Hepatocyte (in vitro differentiated cells): ENCODE measurements at places on chromosomes 3 and 15.

DNA sequence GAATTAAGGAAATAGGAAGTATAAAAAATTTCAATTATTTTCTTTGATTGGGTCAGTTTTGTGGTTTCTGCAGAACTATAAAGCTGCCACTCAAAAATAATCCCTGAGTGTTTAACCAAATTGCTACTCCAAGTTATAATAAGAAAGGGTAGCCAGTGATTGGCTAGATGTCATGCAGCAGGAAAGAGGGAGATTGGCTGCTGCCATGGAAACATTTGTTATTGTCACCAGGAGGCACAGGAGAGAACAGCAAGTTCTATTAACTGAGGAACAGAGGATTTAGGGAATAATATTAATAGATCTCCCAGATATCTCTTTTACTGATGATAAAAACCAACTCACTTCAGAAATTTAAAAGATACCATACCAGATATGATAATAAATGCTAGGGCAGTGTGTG lies 42.6 kb downstream of the CLDN1 start:
- no peak for DNase-seq

- DNase-seq = no peak
These were observed 2.2 kb upstream of the BSN start for GRCh38 chr3:49552087-49552486.

- DNase-seq = no peak
These were observed 91.0 kb upstream of the CHMP2B start for GRCh38 chr3:87136066-87136596.

DNA sequence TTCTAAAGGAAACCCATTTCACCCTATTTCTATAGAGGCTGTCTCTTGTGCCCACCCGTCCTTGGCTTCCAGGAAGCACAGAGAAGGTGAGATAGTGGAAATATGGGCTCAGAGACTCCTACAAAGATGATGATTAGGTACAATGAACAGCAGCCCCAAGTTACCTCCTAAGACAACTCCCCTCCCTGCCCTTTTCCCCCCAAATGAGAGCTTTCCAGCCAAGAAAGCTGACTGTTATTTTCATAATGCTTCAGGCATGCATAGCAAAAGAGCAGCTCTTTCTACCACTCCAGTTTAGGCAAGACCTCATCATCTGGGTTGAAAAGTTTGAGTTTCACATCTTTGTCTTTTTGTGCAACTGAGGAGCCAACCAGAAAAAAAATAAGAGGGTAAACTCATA lies 248.8 kb upstream of the ADAMTS9 start:
- DNase-seq = no peak

GRCh38 chr3:63479661-63480035 lies 172.8 kb upstream of the SNTN start:
- DNase-seq = no peak

DNA sequence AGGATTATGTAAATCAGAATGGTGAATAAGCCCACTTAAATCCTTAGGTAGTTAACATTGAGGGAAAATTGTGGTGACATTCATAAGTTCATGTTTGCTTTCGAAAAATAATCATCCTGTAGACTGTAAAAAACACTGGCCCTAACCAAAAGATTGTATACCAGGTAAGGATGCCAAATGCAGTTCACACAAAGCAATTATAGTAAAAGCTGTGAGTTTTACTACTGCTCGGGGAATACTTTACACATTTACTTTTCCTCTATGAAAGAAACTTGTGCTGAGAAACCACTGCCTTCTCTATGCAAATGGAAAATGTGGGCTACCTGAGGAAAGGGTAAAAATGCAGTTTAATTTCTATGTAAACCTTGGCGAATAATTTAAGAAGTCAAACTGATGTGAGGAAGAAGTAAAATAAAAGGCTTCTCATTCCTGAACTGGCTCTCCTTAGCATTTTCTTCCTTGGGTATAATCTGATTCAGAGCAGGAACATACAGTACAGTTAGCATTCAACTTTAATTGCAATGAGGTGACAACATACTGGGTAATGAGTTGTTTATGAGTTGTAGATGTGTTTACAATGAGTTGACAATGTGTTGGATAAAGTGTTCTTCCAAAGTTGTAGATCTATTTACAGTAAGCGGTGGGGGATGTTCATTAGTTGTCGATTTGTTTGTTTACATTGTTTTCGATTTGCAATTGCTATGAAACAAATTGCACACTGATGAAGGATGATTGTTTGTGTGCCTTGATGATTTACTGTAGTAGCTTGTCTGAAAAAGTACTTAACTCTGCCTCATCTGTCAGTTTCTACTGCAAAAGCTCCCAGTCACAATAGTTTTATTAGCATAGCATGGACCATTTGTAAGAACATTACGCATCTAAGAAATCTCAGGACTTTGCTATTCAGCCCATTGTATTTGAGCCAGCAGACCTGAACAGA lies 453.0 kb upstream of the DPH6 start:
- no peak for DNase-seq

DNA sequence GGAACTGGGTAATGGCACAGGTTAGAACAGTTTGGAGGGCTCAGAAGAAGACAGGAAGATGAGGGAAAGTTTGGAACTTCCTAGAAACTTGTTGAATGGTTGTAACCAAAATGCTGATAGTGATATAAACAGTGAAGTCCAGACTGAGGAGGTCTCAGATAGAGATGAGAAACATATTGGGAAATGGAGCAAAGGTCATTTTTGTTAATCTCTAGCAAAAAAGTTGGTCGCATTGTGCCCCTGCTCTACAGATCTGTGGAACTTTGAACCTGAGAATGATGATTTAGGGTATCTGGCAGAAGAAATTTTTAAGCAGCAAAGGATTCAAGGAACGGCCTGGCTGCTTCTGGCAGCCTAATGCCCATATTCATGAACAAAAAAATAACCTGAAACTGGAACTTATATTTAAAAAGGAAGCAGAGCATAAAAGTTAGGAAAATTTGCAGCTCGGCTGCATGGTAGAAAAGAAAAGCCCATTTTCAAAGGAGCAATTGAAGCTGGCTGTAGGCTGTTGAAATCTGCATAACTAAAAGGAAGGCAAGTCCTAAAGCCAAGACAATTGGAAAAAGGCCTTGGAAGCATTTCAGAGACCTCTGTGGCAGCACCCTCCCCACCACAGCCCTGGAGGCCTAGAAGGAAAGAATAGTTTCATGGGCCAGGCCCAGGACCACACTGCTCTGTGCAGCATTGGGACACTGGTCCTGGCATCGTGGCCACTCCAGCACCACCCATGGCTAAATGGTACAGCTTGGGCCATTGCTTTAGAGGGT lies 182.6 kb upstream of the CD96 start:
- no peak for DNase-seq

GRCh38 chr3:1139071-1139470 lies 46.2 kb downstream of the CNTN6 start:
- no peak for DNase-seq

DNA sequence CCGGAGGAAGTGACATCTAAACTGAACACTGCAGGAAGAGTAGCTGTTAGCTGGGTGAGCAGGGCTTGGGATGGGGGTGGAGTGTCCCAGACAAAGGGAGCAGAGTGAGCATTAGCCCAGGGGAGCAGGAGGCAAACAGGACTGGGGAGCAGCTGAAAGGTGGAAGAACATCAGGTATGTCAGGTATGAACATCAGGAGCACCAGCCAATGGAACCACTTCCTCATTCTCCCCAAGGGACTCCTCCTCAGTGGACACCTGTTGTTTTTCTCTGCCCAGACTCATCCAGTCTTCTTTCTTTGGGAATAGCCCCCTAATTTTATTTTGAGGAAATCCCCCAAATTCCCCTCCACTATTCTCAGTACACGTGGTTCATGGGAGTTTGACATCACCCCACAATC lies 107.7 kb upstream of the RAD18 start:
- DNase-seq = no peak

DNA sequence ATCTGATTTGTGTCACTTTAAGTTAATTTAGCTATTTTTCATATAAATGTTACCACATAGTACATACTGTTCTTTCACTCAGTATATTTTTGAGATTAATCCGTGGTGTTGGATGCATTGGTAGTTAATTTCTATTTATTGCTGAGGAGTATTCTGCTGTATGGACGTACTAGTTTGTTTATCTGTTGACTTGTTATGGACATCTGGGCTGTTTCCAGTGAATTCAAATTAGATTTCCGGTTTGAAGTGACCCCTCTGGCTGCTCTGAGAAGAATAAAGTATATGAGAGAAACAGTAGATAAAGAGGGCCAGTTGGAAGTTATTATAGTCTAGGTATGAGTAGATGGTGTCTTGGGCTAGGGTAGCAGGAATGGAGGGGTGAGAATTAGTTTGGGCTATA lies 15.6 kb downstream of the KAT2B start:
- no peak for DNase-seq

- no peak for DNase-seq
These were observed 790.1 kb upstream of the CFAP20DC start for GRCh38 chr3:59839810-59840515.

DNA sequence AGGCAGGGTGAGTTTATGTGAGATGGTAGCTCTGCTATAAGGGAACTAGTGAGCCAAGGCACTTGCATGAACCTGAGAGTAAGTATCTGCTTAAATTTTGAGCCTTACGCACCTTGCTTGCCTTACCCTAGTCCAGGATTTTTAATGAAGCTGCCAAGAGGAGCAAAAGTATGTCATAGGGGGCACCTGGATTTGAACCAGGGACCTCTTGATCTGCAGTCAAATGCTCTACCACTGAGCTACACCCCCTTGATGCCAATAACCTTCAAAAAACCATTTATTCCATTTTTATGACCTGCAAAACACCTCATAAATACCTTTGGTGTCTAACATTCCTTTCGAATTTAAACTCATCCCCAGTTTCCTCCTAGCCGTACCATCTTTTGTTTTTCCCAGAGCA lies 88.3 kb upstream of the ACP3 start:
- no peak for DNase-seq

DNA sequence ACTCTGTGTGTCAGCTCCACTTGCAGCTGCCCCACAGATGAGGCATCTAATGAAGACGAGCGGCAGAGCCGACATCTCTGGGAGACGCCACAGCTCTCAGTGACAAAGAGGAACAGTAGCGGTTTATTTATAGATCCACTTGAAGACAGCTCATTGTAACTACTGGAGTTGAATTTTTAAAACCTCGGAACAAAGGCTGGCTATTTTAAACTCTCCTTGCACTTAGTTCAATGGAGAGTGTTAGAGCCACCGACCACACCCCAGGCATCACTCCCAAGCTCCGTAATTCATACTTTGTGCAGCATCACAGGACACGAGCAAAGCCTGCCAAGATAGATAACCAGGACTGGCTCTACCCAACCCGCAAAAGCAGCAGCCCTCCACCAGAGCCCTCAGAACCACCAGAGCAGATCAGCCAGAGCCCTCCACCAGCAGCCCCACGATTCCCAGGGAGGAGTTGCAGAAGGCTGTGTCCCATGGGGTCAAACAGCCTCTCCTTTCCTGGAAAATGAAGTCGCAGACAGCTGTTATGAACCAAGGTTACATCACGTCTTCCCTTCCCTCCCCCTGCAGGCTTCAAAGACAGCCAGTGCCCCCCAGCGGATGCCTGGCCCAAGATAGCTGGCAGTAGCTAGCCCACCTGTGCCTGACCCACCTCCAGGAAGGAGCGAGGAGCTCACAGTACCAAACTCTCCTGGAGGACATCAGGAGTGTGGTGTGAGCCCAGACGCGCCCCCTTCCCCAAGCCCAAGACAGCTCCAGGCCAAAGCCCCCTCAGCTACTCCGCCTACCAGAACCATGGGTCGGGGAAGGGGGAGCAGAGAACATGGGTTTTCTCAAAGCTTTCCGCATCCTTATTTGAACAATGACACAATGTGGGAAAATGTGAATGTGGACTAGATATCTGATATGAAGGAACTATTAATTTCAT lies 45.7 kb downstream of the POC1A start:
- DNase-seq = no peak

DNA sequence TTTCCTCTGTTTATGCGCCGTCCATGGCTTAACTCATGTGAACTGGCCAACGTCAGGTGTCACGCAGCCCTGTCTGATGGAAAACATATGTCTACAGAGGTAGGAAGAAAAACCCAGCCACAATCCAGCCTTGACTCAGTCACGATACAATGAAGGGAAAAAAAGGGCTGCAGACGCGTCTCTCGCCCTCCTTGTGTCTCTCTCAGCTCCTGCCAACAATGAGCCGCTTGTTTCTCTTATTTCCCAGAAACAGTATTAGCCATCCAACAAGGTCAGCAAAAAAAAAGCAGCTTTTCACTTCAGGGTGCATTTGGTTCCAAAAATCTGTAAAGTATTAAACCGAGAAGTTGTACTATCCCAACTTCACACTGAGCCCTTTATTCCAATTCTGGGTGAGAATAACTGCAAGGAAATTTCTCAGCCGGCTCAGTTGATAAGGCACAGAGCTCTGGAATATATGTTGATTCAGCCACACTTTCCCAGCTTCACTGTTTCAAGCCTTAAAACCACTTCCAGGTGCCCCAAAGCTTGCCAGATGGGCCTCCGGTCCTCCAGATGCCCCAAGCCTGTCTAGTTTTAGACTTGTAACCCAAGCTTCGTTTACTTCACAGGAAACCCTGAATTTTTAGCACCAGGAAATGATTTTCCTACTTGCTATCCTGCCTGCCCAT lies 79.4 kb downstream of the TM4SF4 start:
- DNase-seq = peak; percentile 71

- no peak for DNase-seq
These were observed 969.0 kb upstream of the ALCAM start for GRCh38 chr3:104397713-104398112.

DNA sequence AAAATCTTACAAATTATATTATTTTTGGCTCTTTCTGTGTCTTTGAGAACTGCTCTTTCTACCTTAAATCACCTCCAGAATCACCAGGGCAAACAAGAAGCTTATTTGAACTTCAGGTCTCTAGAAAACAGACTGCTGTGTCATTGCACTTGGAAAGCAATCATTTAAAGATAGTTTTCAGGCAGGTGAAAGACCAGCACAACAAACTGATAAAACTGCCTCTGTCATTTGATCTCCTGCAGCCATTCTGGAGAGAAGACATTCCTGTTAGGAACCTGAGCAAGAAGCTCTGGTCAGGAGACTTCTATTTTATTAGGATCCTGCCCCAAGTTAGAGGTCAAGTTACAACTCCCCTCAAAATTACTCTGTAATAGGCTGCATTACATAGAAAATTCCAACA lies 50.7 kb upstream of the AP4E1 start:
- peak; percentile 5 for DNase-seq

GRCh38 chr3:32705232-32705631 lies 20.2 kb downstream of the CNOT10 start:
- no peak for DNase-seq

DNA sequence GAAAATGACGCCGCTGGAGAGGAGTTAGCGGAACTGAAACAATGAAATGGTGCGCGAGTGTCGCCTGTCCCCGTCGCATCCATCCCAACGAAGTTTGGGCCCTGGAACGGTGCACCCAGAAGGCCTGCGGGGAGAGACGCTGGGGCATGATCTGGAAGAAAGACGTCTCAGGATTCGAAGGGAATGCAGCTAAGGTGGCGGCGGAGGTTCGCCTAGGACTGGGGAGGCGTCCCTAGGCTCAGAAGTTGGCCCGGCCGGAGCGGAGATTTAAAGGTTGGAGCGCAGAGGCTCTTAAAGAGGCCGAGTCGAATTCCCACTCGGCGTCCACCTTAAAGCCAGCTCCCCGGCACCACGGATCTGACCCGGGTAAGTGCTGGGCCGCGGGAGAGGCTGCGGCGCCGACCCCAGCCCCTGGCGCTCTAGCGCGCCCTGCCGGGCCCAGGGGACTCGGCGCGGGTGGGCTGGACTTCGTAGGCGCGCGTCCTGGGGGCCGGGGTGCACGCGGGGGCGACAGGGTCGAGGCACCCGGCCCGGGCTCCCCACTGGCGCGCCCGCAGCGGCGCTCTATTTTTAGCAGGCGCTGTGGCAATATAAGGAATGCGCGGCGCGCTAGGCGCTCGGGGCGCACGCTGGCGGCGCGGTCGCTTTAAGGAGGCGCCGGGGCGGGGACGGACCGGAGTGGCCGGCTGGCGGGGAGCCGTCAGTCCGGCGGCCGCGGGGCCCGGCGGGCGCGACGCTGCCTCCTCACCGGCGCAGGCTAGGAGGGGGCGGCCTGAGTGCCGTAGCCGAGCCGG lies at the start of gene MRAS:
Gene MRAS, plus strand, starts transcription at position 620 of the 794 bp plus-strand sequence. CDS start 24,305 bp downstream, outside the sequence.
- DNase-seq = peak; percentile 87
